ENCODE measurements at places on chromosomes 3 and 15.

DNA sequence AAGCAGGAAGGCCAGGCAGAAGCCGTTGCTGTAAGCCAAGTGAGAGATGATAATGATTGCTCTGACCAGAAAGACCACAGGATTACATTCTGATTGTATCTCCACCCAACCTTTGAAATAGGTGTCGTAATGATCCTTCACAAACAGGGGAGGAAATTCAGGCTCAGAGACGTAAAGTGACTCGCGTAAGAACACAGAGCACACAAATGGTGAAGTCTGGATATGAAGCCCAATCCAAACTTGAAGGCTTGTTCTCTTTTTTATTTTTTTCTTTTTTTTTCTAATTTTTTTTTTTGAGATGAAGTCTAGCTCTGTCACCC lies 25.3 kb upstream of the PIAS1 start:
- no peak for DNase-seq

DNA sequence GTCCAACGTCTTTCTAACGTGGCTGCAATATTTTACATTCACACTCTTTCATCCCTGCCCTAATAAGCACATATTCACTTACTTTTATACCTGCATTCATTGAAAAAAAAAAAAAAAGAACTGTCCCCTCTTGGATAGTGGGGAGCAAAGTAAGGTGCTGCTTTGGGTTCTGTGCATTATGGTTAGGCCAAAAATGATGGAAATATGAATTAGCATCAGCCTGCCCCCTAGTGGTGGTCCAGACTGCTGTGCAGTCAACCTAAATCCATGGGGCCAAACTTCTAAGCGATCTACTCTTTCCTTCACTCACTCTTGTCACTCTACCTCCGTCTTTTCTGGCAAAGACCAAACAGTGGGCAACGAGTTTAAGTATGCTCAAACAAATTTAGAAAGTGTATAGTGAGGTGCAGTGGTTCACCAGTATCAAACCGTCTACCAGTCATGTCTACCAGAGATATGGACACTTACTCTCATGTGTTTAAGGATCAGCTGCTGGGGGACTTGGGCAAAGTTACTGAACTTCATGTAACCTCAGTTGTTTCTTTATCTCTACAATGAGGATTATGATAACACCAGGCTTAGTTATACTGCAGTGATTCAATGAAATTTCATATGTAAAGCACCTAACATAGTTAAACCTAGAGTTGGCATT lies 61.5 kb upstream of the GRM7 start:
- DNase-seq = no peak

DNA sequence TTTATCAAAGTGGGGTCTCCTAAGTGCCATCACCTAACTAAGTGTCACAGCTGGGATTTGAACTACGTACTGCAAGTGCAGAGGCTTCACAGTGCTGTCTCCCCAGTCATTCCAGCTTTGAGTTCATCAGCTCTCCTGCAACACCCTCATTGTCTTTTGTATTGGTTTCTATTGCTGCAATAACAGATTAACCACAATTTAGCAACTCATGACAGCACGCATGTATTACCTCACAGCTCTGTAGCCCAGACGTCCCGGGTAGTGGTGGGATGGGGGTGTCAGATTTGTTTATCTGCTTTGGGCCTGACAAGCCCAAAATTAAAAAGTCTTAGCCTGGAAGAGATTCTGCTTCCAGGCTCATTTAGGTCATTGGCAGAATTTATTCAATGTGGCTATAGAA lies 220.5 kb upstream of the LRRN1 start:
- no peak for DNase-seq

DNA sequence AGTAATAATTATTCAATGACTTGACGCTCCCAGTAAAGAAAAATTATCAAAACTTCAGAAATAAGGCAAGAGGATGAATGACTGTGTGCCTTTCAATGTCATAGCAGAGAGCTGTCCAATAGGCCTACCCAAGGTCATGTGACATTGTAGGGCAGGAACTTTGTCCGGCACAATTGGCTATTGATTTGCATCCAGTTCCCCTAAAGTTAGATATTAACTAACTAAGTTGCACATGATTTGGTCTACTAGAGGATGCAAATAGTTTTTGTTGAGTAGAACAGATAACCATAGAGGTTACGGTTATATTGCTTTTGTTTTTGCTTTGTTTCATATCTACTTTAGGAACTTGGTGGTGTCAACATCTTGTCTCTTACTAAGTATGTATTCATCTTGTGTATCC lies 127.9 kb upstream of the PFN2 start:
- DNase-seq = no peak

DNA sequence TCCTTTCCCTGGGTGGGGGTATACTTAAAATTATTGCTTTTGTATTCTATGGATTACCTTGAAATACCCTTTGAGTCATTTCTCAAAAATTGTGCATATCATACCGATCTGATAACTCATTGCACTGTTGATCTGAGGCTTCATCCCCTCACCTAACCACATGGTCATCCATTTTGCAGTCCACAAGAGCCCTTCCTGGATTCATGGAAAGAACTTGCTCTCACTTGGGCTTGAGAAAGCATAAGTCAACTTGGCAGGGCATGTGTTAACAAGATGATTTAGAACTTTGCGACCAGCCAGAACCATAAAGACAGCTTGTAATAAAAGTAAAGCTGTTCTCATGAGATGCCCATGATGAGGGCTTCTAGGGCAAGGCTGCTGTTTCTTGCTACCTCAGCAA lies 22.2 kb downstream of the MME start:
- no peak for DNase-seq

DNA sequence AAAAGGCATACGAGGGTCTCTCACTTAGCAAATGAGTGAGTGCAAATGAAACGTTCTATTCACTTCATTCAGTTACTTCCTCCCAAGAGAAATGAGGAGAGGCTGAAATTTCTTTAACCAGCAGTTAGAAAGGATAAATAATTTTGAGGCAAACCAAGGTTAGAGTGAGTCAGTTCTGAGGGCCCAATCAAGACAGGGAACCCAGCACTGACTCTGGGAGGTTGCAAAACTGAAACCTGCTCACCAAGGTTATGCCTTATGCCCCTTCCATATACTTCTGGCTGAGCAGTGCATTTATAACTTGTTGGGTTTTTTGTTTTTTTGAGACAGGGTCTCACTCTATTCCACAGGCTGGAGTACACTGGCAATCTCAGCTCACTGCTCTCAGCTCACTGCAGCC lies 4.5 kb upstream of the RPSA start:
- DNase-seq = no peak

DNA sequence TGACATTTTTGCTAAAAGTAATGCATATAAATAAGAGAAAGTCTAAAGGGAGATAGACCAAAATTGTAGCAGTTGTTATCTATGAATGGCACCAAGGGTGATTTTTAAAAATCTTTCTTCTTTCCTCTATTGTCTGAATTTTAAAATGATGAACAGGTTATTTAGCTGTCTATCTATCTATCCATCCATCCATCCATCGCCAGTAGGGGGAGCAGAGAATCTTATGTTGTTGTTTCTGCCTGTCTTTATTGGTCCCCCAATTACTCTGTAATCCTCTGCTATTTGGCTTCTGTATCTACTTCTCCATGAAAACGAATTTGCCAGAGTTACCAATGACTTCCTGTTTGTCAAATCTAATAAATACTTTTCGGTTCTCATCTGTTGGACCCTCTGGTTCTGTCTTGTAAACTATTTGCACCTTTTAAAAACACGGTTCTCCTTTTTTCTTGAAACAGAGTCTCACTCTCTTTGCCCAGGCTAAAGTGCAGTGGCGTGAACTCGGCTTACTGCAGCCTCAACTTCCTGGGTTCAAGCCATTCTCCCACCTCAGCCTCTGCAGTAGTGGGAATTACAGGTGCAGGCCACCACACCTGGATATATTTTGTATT lies 86.0 kb downstream of the ECT2 start:
- no peak for DNase-seq

DNA sequence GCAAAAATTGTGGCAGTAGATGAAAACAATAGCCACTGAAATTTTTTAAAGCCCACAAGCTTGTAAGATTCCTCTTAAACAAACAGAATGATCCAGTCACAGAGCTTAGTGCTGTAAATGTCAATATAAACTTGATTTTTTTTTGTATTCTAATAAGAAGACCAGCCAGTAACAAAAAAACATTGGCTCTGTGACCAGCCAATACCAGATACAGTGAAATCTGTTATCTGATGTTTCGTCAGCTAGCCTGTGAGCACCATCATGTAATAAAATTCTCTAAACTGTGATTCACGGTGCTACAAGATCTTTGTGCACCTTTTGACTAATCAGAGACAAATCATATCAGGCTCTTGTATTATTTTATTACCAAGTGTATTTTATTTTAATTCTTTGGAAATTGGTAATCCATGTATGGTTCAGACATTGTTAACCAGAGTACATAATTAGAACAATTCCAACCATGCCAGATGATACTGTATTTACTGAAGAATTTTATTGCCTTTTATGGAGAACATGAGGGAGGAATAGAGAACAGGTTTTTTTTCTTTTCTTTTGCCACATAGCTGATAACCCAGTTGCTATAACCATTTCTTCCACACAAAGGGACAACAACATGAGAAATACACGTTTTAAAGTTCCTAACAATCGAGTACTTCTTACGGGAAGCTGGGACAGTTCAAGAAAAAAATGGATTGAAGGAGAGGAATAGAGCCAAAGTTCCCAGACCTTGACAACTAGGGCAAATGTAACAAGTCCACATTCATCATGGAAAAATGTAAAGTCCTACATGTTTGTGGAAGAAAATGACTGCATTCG lies 71.9 kb downstream of the FILIP1L start:
- DNase-seq = no peak
